ENCODE measurements at places on chromosomes 13 and 19. TPM values are rescaled to one million over a fixed set of nuclear protein-coding genes. Genes with fewer than 3 reads are reported as not detected.

GRCh38 chr19:10074153-10074552 is 12.0 kb upstream of the SHFL start:
- peaks cover 8% of the 10 kb centered on the region for H3K27me3 ChIP-seq
- H3K27ac ChIP-seq = no peak overlapping the region
- H3K36me3 ChIP-seq = no peaks in the 10 kb centered on the region
- H3K4me3 ChIP-seq = no peak overlapping the region

- H3K27me3 ChIP-seq = no peaks in the 10 kb centered on the region
- no peak for DNase-seq
- no peaks in the 10 kb centered on the region for H3K4me1 ChIP-seq
- no peaks in the 10 kb centered on the region for H3K36me3 ChIP-seq
- no peak overlapping the region for H3K4me3 ChIP-seq
These were observed 169.4 kb downstream of the B3GLCT start for GRCh38 chr13:31369213-31369612.

GRCh38 chr13:29125934-29126424 is 305.8 kb downstream of the MTUS2 start:
- H3K27me3 ChIP-seq = no peaks in the 10 kb centered on the region
- peak overlapping the region; percentile 76 for H3K27ac ChIP-seq
- peaks cover 13% of the 10 kb centered on the region for H3K4me1 ChIP-seq
- H3K4me3 ChIP-seq = peak overlapping the region; percentile 10
- H3K36me3 ChIP-seq = no peaks in the 10 kb centered on the region
- no peak for DNase-seq

DNA sequence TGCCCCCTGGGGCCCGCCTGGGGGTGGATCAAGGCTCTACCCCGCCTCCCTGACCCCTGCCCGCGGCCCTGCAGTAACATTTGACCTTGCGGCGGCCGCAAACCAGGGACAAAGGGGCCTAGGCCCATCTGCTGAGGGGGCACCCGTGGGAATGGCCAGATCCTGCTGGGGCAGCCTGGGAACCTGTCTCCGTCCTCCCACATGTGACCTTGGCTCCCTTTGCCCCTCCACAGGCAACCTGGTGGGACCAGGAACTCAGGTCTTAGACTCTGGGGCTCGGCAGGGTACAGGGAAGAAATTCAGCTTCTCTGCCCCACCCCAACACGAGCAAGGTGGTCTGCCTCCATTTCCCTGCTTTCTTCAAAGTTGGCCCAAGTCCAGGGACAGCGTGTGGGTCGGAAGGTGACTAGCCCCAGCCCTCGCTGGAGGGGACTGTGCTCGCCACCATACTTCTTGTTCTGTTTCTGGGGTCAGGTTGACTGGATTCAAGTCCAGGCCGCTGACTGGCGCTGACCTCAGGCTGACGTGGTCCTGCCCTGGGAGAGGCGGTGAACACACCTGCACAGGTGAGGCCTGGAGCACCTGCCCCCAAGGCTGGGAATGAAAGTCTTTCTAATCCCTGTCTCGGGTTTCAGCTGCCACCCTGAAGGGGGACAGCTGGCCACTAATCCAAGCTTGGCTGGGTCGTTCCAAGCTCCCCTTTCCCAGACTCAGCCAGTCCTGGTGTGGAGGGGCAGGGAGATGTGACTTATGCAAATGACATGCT is 2.5 kb upstream of the NR2F6 start:
- H3K27ac ChIP-seq = no peak overlapping the region
- H3K36me3 ChIP-seq = no peaks in the 10 kb centered on the region
- H3K27me3 ChIP-seq = peaks cover 22% of the 10 kb centered on the region
- peaks cover 7% of the 10 kb centered on the region for H3K4me1 ChIP-seq

The TNFSF11 gene
- total RNA-seq = 2.4 TPM

The PCDH17 gene
- not detected for total RNA-seq

Measured in activated CD8-positive, alpha-beta memory T cell treated with anti-CD3 and anti-CD28 coated beads, Interleukin-2, amount 10 ng/mL, durations not matched to agents 7 days and 5 days (primary cell).